Cardiac muscle cell (in vitro differentiated cells and primary cell): ENCODE measurements at places on chromosomes 1 and 21.
A peak's percentile ranks its signal among the peaks of the same experiment; 100 is the strongest.

GRCh38 chr1:211783266-211783665 is 47.3 kb downstream of the LPGAT1 start:
- DNase-seq, result peak; percentile 6
- H3K4me3 ChIP-seq, result no peak overlapping the region
- no peaks in the 10 kb centered on the region for H3K27me3 ChIP-seq
- H3K36me3 ChIP-seq, result no peaks in the 10 kb centered on the region
- H3K27ac ChIP-seq, result no peak overlapping the region
- H3K4me1 ChIP-seq, result no peaks in the 10 kb centered on the region

DNA sequence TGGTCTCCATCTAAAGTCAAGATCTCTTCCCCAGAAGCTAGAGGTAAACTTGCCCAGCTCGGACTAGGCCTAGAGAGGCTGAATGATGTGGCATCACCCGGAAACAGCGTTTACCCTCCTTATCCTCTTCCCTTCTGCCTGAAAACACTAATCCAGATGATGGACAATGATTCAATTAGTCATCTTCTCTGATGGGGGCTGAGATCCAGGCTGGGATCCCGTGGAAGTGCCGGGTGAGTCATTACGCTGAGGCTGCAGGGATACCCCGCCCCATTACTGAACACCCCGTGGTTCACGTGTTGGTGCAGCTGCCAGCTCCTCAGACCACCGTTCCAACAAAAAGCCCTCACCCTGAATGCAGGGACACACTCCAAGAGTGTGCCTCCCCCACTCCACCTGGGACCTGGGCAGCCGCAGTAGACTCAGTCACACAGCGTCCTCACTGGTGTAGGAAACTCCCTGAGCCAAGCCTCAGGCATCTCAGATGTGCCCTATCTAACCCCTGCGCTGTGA is 2.0 kb downstream of the S100A6 start:
- H3K4me3 ChIP-seq, result no peak overlapping the region
- no peak overlapping the region for H3K27ac ChIP-seq
- H3K36me3 ChIP-seq, result no peaks in the 10 kb centered on the region
- no peaks in the 10 kb centered on the region for H3K27me3 ChIP-seq

DNA sequence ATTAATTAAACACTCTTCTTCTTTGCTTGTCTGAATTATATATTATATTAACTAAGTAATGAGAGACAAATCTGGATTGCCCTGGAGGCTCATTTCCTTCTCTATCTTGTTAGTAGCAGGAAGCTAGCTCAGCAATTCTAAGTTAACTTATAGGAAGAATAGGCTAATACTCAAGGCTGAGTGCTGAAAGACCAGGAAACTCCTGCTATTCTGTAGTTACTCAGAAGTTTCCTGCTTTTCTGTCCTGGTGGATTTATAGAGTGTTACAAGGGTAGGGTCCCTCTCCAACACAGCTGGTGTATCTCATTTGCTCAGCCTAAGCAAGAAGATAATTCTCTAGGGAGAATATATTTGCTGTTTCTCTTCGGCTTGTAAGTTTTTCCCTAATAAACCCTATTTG is 29.2 kb downstream of the HSPA13 start:
- no peaks in the 10 kb centered on the region for H3K27me3 ChIP-seq
- DNase-seq, result no peak
- H3K4me1 ChIP-seq, result no peaks in the 10 kb centered on the region
- H3K36me3 ChIP-seq, result no peaks in the 10 kb centered on the region
- H3K4me3 ChIP-seq, result no peak overlapping the region
- H3K27ac ChIP-seq, result no peak overlapping the region

- no peaks in the 10 kb centered on the region for H3K36me3 ChIP-seq
- H3K4me3 ChIP-seq, result no peak overlapping the region
- DNase-seq, result no peak
- no peak overlapping the region for H3K27ac ChIP-seq
- H3K27me3 ChIP-seq, result no peaks in the 10 kb centered on the region
Observed at GRCh38 chr1:159889821-159890252, 10.1 kb downstream of the CFAP45 start.

DNA sequence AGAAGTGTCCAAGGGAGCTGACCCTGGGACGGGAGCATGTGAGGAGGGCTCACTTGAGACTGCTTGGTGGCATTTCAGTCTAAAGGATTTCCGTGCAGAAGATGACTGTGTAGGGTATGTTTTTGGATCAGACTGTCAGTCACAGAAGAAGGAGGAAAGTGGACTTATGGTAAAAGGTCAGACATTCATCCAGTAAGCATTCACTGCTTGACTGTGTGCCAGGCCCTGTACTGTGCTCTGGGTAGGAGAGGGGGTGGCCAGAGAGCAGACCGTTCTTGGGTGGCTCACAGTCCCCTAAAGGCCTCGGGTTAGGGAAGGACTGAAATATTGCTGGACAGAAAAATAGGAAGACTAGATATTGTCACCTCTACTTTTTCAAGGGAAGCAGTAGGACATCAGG is 2.1 kb upstream of the SERINC2 start:
- H3K27me3 ChIP-seq, result peaks cover 34% of the 10 kb centered on the region
- H3K4me1 ChIP-seq, result no peaks in the 10 kb centered on the region
- no peaks in the 10 kb centered on the region for H3K36me3 ChIP-seq
- no peak overlapping the region for H3K4me3 ChIP-seq
- H3K27ac ChIP-seq, result no peak overlapping the region
- peak; percentile 62 for DNase-seq
